Cerebellar cortex (tissue), 1 donor: ENCODE measurements at places on chromosomes 11 and 22.

DNA sequence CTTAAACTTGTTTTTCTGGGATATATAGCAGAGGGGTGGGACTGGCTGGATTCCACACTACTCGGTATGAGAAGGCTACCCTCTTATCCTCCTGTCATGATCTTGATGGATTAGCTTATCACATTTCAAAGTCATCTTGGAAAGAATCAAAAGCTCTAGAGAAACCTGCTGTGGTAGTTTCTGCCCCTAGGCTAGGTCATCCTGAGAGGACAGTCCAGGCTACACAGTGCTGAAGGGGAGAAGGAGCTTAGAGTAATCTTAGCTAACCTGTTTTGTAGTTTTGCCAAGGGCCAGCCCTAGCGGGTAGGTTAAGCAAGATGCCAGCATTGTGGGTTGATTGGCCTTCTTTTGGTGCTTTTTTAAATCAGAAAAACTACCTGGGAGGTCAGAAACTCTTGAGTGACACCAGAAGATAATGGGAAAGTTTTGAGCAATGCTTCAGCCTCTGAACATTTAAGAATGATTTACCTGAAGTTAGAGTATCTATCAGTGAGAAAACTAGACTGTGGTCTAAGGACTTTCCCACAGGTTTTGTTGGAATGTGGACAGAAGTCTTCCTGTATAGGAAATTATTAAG, 21.3 kb downstream of the PIWIL4 start:
- no peak for DNase-seq

DNA sequence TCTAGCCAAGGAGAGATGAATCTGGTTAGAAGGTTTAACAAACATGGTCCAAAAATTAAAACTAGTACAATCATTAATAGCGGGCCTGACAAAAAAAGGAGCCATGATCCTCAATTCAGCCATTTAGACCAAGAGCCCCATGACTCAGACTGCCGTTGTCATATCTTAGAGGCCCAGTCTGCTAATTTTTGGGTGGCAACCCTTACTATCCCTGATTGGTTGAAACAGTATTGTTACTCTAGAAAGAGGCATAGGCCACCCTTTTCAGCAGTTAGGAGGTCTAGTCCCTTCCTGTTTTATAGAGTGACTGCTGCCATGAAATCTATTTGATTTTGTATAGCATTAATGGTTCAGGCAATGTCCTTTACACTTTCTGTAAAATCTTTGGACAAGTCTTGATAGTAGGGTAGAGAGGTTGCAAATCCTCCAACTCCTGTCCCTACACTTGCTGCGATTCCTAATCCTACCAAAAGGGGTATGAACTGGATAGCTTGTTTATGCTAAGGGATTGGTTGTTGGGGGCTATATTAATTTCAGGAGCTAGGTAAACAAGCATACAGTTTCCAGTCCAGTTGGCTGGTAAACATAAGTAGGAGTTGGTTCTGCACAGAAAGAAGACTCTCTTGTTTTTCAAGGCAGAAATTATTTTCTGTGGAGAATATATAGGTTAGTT, 1056.3 kb upstream of the CNTN5 start:
- DNase-seq = no peak

- DNase-seq = no peak
These were observed 46.4 kb downstream of the IGLL5 start for GRCh38 chr22:22933807-22934542.

DNA sequence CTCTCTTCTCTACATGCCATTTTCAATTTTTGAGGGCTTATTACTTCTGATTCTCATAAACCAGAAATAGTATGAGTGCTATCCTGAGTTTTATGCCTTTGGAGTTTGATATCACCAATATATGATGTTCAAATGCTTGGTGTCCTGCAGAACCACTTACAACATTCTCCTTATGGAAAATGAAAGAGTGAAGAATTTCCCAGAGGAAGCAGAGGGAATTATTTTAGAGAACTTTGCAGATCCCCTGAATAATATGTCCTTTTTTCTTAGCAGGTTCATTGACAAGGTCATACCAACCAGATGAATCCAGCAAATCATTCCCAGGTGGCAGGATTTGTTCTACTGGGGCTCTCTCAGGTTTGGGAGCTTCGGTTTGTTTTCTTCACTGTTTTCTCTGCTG, at the start of gene OR4D5:
Gene OR4D5, plus strand, starts transcription at position 301 of the 400 bp plus-strand sequence. Its CDS starts 0 bp downstream, at position 301.
- no peak for DNase-seq

DNA sequence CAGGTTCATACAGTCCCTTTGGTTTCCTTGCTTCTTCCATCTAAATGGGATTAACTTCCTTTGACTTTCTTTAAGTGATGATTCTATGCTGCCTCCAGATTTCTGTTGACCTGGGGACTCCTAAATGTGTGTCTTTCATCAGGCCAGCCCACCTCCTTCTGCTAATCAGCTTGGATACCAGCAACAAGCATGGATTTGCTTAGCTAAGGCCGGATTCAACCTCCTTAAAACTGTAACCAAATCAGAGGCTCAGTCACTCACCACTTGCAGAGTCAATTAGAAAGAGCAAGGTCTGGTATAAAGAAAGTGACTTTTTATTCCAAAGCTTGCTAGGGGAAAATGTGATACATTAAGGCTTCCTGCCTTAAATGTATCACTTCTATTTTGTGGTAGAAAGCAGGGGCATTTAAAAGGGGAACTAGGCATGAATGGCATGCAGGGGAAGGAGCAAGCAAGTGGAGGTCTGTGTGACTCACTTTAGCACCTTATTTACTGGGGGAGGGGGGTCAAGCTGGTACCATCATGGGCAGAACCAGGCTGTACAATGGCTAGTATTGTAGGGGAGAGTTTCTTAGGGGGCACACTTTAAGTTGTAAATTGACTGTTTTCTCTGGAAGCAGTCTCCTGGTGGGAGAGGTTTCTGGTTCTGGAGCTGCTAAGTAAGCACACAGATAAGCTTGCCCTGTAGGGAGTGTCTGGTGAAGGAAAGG, 239.0 kb upstream of the PDGFD start:
- no peak for DNase-seq
